ENCODE measurements at places on chromosomes 6 and 20. TPM values are rescaled to one million over a fixed set of nuclear protein-coding genes. Genes with fewer than 3 reads are reported as not detected.
A peak's percentile ranks its signal among the peaks of the same experiment; 100 is the strongest.

ACTR5 gene
- total RNA-seq, result 11.2 TPM

SPTLC3 gene
- total RNA-seq, result 0.06 TPM

PROKR2 gene
- not detected for total RNA-seq

POU5F1 gene
- not detected for total RNA-seq

YWHAB gene
- 204 TPM for total RNA-seq

STMND1 gene
- total RNA-seq, result not detected

HDAC2 gene
- 266 TPM for total RNA-seq

LPIN3 gene
- 1.8 TPM for total RNA-seq

CDS2 gene
- 67.4 TPM for total RNA-seq

SNAI1 gene
- total RNA-seq, result 4.4 TPM

DNA sequence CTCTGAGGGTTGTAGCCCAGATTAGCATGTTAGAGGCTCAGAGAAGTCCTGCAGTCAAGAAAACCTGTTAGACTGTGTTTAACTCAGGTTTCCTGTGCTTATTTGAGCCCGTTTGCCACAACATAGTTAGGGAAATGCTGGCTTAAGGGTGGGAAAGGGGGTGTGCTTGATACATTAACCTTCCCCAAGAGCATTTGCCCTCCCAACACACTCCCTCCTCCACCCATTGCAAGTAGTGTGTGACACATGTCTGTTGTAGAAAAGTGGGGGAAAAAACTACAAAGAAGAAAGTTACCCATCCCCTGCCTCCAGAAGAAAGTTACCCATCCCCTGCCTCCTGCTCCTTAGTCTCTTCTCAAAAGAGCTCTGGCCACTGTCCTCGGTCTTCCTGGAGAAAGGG, 36.8 kb upstream of the MRPS18A start:
- H3K4me3 ChIP-seq, result no peak overlapping the region
- H3K4me1 ChIP-seq, result peaks cover 21% of the 10 kb centered on the region
- no peaks in the 10 kb centered on the region for H3K27me3 ChIP-seq

DNA sequence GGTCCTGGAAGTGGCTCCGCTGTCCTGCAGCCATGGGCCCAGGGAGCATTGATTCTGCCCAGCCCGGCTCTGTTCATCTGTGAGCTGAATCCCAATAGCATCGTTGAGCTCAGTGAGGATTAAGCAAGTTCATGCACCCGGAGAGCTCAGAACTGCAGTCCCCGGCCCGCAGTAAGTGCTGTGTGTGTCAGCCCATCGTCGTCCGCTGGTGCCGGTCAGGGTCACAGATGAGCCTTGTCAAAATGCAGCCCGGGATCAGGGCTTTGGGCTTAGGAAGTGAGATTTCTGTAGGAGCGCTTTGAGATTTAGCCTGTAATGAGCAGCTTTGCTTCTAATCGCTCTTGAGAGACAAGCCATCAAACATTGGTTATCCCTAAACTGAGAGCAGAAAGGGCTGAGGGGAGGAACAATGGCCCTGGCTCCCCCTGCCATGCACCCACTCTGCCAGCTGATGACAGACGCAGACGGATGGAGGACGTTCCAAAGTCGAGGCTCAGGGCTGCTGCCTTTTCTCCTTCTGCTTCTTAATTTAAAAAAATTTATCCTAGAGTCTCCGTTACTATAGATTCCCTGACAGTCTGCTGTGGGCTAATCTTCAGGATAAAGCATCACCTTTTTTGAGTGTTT, 25.6 kb upstream of the SULF2 start:
- H3K4me1 ChIP-seq, result no peaks in the 10 kb centered on the region
- DNase-seq, result no peak
- no peak overlapping the region for H3K4me3 ChIP-seq
- no peak overlapping the region for H3K27ac ChIP-seq

GRCh38 chr6:121608270-121608669, 172.8 kb downstream of the GJA1 start:
- DNase-seq, result no peak
- H3K27ac ChIP-seq, result no peak overlapping the region
- H3K36me3 ChIP-seq, result no peaks in the 10 kb centered on the region
- no peaks in the 10 kb centered on the region for H3K27me3 ChIP-seq

GRCh38 chr6:94733066-94733465, 844.3 kb upstream of the MANEA start:
- H3K4me1 ChIP-seq, result no peaks in the 10 kb centered on the region
- H3K27me3 ChIP-seq, result no peaks in the 10 kb centered on the region
- H3K4me3 ChIP-seq, result no peak overlapping the region
- H3K27ac ChIP-seq, result no peak overlapping the region
- H3K36me3 ChIP-seq, result no peaks in the 10 kb centered on the region

DNA sequence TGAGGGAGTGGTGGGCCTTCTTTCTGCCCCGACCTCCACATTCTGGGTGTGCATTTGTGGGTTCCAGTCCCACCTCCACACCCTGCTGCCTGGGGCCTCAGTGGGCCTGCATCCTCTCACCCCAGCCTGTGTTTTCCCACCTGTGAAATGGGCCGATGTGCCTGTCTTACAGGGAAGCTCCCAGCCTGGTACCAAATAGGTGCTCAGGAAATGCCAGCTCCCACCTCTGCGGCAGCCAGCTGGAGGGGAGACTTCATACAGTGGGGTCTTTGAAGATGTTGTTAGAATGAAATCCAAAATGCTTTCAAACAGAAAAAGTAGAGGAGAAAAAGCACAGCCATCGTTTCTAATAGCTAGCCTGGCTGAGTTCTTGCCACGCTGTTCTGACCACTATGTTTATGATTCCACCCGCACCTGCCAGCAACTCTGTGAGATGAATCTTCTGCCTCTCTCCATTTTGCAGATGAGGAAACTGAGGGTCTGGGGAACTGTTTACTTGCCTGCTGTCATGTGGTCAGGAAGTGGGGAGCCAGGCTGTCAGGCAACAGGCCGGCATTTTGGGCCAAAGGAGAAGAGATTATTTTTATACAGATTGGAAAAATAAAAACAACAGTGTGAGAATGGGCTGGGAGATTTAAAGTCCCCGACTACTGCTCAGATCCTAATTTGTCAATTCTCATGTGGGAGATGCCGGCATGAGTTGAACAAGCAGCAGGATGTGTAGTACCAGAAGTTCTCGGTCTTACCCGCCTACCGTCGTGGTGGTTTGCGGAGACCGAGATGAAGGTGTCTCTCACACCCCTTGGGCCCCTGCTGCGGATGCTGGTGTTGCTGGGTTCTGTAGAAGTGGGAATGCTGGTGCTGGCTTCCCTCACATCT, 4.6 kb downstream of the TMEM181 start:
- no peak for DNase-seq
- no peaks in the 10 kb centered on the region for H3K27me3 ChIP-seq
- no peak overlapping the region for H3K27ac ChIP-seq
- H3K4me1 ChIP-seq, result peaks cover 10% of the 10 kb centered on the region
- no peaks in the 10 kb centered on the region for H3K36me3 ChIP-seq

DNA sequence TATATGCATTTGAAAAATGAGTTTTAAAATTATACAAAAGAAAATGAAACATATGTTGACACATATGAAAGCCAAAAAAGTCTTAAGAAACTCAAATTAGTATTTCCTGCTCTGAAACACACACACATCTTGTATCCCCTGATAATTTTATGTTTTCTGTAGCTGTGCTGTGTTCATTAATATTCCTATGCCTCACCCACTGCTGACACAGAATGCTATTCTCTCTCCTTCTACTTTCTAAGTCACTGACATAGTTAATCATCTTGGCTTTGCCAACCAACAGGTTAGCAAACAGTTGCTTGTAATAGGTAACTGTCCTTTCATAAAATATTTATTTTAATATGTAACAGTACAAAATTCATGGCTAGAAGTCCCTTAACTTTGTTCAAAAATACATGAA, 140.7 kb downstream of the DST start:
- no peak overlapping the region for H3K4me3 ChIP-seq
- H3K36me3 ChIP-seq, result peaks cover 6% of the 10 kb centered on the region
- DNase-seq, result no peak
- H3K27ac ChIP-seq, result no peak overlapping the region

GRCh38 chr6:48670546-48670945, 559.5 kb upstream of the PTCHD4 start:
- H3K4me3 ChIP-seq, result no peak overlapping the region
- H3K27me3 ChIP-seq, result no peaks in the 10 kb centered on the region
- no peak for DNase-seq
- no peaks in the 10 kb centered on the region for H3K4me1 ChIP-seq
- no peaks in the 10 kb centered on the region for H3K36me3 ChIP-seq

- no peak overlapping the region for H3K27ac ChIP-seq
- DNase-seq, result no peak
- H3K27me3 ChIP-seq, result no peaks in the 10 kb centered on the region
- no peak overlapping the region for H3K4me3 ChIP-seq
- H3K4me1 ChIP-seq, result no peaks in the 10 kb centered on the region
- no peaks in the 10 kb centered on the region for H3K36me3 ChIP-seq
Measured at GRCh38 chr6:81262656-81263055, 489.8 kb downstream of the TENT5A start.

- H3K27ac ChIP-seq, result no peak overlapping the region
- no peaks in the 10 kb centered on the region for H3K4me1 ChIP-seq
- no peaks in the 10 kb centered on the region for H3K27me3 ChIP-seq
- H3K4me3 ChIP-seq, result no peak overlapping the region
- no peak for DNase-seq
Measured at GRCh38 chr6:143323729-143324470, 126.6 kb downstream of the ADAT2 start.

- no peak overlapping the region for H3K4me3 ChIP-seq
- no peaks in the 10 kb centered on the region for H3K27me3 ChIP-seq
- H3K36me3 ChIP-seq, result no peaks in the 10 kb centered on the region
- no peak for DNase-seq
- H3K4me1 ChIP-seq, result no peaks in the 10 kb centered on the region
- H3K27ac ChIP-seq, result no peak overlapping the region
Measured at GRCh38 chr6:23611776-23612381, 514.1 kb upstream of the NRSN1 start.

DNA sequence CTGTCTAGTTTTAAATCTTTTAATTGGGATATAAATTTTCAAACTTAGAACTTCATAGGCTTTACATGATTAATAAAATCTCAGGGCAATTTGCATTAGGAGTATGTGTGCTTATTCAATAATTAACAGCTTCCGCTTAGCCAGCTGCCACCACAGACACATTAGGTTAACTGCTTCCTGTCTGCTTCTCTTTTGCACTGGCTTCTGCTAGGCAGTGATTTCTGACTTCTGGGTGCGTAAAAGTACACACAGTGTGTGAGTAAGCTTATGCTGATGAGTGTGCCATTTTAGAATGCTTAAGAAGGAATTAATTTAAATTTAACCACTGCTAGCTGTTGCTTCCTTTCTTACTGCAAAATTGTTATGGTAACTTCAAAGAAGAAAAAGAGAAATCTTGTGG, 73.9 kb downstream of the F13A1 start:
- peak; percentile 92 for DNase-seq
- H3K27ac ChIP-seq, result no peak overlapping the region
- no peaks in the 10 kb centered on the region for H3K36me3 ChIP-seq
- peaks cover 53% of the 10 kb centered on the region for H3K27me3 ChIP-seq

GRCh38 chr6:57432919-57433684, 115.7 kb downstream of the PRIM2 start:
- H3K27ac ChIP-seq, result no peak overlapping the region
- H3K27me3 ChIP-seq, result no peaks in the 10 kb centered on the region
- no peak for DNase-seq
- H3K4me3 ChIP-seq, result no peak overlapping the region

- no peak overlapping the region for H3K27ac ChIP-seq
- H3K4me1 ChIP-seq, result peaks cover 7% of the 10 kb centered on the region
- no peak overlapping the region for H3K4me3 ChIP-seq
- no peaks in the 10 kb centered on the region for H3K27me3 ChIP-seq
Measured at GRCh38 chr20:44711237-44711636, 3.9 kb upstream of the CCN5 start.

GRCh38 chr6:36594816-36595643, 868 bp downstream of the SRSF3 start:
- H3K27me3 ChIP-seq, result no peaks in the 10 kb centered on the region
- peak overlapping the region; percentile 73 for H3K4me3 ChIP-seq
- DNase-seq, result peak; percentile 64
- H3K36me3 ChIP-seq, result peaks cover 48% of the 10 kb centered on the region

GRCh38 chr6:112571488-112572270, 224.5 kb downstream of the RFPL4B start:
- H3K27ac ChIP-seq, result no peak overlapping the region
- no peaks in the 10 kb centered on the region for H3K27me3 ChIP-seq
- H3K4me3 ChIP-seq, result no peak overlapping the region
- no peak for DNase-seq

GRCh38 chr6:115908906-115909559, 151.7 kb downstream of the FRK start:
- H3K36me3 ChIP-seq, result no peaks in the 10 kb centered on the region
- H3K27me3 ChIP-seq, result no peaks in the 10 kb centered on the region
- DNase-seq, result no peak
- H3K27ac ChIP-seq, result no peak overlapping the region
- H3K4me3 ChIP-seq, result no peak overlapping the region

DNA sequence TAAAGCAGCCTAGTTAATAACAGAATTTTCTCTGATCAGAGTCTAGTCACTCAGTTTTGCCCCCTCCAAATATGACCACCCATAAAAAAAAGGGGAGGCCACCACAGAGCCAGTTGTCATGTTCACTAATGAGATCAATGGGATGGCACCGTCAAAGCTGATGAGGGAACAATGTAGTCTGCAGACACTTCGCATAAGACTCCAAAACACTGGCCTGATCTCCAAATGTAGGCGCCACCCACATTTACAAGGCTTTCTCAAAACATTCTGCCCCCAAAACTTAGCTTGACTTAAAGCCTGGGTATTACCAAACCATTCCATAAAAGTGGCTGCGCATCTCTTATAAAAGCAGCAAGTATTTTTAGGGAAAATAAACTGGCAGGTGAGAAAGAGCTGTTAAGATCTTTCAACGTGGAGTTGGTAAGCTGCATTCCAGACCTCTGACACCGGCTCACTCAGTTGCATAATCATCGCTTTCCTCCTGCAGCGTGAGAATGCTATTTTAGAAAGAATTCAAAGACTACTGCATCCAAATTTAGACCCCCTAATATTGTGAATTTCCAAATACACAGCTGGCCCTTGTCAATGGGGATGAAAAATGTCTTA, 59.3 kb downstream of the TBC1D7 start:
- H3K4me1 ChIP-seq, result no peaks in the 10 kb centered on the region
- no peak for DNase-seq
- no peak overlapping the region for H3K4me3 ChIP-seq
- H3K36me3 ChIP-seq, result no peaks in the 10 kb centered on the region
- H3K27me3 ChIP-seq, result no peaks in the 10 kb centered on the region
- H3K27ac ChIP-seq, result no peak overlapping the region

- H3K4me1 ChIP-seq, result peaks cover 9% of the 10 kb centered on the region
- no peaks in the 10 kb centered on the region for H3K36me3 ChIP-seq
Measured at GRCh38 chr6:30055513-30055912, 5.6 kb upstream of the POLR1H start.

GRCh38 chr6:133594652-133595110, 294.2 kb upstream of the TCF21 start:
- no peak overlapping the region for H3K27ac ChIP-seq
- H3K27me3 ChIP-seq, result peaks cover 91% of the 10 kb centered on the region
- no peak for DNase-seq
- no peak overlapping the region for H3K4me3 ChIP-seq
- H3K36me3 ChIP-seq, result no peaks in the 10 kb centered on the region
- no peaks in the 10 kb centered on the region for H3K4me1 ChIP-seq

DNA sequence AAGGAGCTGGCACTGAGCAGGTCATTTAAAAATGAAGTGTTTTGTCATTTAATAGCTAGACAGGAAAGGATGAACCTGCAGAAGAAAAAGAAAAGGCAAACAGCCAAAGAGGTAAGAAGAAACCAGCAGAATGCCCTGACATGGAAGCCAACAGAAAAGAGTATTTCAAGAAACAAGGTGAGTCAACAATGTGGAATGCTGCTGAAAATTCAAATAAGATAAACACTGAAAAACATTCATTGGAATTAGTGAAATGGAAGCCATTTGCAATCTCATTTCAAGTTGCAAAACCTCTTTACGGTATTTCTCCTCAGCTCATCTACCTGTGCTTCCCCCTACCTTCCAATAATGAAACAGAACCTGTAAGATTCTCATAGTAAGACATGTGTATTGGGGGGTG, 59.6 kb downstream of the RWDD2A start:
- DNase-seq, result no peak
- H3K4me3 ChIP-seq, result no peak overlapping the region
- no peaks in the 10 kb centered on the region for H3K27me3 ChIP-seq
- H3K4me1 ChIP-seq, result peaks cover 4% of the 10 kb centered on the region
- H3K27ac ChIP-seq, result no peak overlapping the region

All from A673 (cell line).